Foreskin fibroblast (primary cell): ENCODE measurements at places on chromosomes 7 and 10.
A peak's percentile ranks its signal among the peaks of the same experiment; 100 is the strongest.

DNA sequence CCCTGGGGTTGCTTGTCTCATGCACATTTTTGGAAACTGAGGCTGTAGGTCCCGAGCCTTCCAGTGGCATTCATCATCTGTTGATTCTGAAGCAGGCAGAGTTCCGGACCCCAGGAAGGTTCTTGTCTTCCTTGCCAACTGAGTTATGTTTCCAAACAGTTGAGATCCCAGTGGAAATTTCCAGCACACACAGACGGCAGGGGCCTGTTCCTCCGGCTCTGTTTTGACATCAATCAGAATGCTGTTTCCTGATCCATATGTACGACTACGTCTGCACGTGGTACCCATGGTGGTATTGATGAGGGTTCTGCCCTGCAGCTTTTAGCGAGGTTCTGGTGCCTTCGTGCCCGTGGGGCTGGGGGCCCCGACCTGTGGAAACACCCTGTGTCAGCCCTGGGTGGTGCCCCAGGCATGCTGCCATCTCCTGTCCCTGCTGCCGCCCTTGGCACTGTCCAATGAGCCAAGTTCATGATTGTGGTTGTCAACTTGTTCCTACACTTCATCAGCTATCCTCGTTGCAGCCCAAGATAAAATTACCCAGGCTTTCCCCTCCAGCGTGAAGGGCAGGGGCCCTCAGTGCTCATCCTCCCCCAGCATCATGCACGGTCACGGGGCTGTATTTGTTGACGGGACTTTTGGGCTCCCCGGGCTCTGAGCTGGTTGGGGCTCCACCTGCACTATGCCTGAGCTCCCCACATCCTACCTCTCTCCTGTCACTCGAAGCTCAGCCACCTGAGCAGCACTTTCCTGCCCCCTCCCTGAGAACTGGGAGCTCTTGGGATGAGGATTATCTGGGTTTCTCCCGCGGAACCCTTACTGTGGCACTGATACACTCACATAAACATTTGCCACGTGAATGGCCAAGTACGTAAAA lies 7.8 kb upstream of the DPYSL4 start:
- no peak for DNase-seq

DNA sequence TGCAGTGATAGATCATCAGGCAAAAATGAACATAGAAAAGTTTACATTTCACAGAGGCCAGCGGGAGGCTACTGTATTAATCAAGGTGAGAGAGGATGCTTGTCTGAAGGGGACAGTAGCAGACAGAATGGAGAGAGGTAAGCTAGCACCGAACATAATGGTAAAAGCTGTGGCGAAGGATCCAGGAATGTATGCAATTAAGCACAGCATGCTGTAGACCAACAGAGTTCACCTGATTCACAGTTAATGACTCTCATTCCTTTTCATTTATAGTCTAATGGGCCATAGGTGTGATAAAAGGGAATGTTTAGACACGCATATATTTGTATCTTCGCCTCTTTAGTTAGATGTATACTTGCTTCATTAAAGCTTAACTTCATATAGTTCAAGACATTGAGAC lies 150.9 kb upstream of the MBL2 start:
- DNase-seq = no peak

DNA sequence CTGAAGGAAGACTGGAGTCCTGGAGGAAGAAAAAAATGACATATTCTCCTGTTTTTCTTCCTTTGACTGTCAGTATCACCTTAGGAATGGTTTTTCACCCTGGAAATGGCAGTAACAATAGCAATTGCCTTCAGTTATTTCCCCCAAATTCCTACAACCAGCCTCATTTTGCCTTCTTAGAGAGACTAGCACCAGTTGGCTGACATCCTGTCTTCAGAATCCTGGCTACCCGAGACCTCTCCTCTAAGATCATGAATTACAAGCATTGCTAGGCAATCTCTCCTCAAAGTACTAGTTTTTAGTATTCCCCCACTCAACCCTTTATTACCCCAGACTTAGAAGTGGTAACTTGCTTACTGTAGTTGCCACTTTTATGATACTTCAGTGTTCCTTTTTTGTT lies 53.4 kb downstream of the TAS2R16 start:
- no peak for DNase-seq

GRCh38 chr7:101436857-101437576 lies 74.3 kb downstream of the COL26A1 start:
- DNase-seq = no peak

DNA sequence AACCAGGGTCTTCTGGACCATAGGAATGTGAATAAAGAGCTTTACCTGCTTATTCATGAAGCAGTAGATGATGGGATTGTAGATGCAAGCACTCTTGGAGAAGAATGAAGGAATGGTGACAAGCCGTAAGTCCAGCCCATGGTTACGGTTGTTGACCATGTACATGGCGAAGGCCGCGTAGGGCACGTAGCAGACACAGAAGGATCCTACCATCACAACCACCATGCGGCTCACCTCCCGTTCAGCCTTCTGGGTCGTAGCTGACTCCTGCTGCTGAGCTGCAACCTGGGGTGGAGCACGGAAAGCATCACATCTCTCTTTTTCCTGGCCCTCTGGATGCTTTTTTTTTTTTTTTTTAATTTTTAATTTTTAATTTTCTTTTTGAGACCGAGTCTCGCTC lies 2.0 kb downstream of the OPN1SW start:
- no peak for DNase-seq

DNA sequence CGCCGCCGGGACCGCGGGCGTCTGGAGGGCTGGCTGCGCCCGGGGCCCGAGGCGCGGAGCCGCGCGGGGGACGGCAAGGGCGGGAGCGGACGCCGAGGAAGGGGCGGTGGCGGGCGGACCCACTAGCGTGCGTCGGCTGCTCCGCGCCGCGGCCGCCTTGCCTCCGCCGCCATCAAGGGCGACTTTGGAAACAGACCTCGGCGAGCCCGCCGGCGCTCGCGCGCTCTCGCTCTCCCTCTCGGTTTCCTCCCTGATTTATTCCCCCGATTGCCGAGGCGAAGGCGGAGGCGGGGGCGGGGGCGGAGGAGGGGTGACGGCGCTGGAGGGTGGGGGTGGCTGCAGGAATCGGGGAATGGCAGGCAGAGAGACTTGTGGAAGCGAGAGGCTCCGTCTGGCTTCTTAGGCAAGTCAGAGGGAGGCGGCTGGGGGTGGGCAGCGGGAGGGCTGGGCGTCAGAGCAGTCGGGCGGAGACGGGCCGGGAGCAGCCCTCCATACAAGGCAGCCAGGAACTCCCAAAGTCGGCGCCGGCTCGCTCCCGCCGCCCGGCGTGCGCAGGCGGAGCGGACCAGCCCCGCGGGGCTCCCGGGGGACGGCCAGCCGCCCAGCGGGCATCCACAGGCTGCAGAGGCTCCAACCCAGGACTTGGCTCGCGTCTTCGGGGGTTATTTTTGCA lies at the start of gene CACNA2D1:
Gene CACNA2D1 (minus strand): TSS at position 231 of the 673 bp plus-strand sequence.
- peak; percentile 94 for DNase-seq

DNA sequence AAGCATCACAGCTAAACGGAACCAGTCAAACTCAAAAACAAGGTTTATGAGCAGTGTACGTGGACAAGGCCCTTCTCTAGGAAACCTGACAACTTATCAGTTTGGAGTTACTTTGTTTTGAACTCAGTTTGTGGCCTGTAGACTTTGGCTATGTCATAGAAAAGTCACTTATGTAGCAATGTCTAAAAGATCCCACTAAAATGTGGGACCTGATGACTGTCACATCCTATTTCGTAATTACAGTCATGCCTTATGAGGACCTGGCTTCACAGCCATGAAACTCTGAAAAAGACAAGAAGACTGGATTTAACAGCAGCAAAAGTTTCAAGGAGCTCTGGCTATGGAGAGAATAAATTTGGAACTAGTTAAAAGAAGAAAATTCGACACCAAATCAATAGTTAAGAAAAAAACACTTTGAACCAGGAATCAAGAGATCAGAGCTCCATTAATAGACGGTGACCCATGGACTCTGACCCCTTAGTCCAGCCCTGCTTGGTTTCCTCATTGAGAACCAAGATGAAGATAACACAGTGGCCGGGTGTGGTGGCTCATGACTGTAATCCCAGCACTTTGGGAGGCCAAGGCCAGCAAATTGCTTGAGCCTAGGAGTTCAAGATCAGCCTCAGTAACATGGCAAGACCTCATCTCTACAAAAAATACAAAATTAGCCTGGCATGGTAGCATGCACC lies 204.3 kb downstream of the SFMBT2 start:
- DNase-seq = no peak

DNA sequence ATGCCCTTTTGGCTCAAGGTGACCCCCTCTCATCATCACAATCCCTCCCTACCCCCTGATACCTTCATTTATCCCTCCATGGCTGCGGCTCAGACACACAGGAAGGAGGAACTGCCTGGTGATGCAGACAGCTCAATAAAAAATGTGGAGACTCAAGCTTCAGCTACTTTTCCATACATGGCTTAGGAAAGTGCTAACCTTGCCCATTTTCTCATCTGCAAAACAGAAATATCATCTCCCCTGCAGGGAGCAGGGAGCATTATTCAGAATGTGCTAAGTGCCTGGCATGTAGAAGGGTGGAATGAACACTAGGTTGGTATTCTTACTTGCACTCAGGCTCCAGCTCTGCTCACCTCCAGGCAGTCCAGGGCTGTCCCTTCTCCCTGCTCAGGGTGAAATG lies 23.8 kb downstream of the CXCL12 start:
- no peak for DNase-seq

DNA sequence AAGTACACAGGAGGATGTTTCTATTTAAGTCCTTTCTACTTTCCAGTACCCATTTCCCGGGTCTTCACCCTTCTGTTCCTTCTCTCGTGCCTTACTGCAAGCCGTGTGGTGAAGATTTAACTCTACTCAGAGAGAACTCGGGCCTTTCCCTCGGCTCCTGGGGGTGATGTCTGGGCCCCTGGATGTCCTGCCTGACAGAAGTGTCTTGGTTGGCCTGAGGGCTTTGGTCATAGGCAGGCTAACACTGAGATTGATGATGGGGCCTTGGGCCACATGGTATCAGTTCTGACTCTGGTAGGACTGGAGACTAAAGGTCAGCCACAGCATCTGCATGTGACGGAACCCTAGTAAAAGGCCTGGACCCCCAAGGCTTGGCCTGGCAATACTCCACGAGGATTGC lies 80.4 kb downstream of the CHST15 start:
- DNase-seq = no peak

- no peak for DNase-seq
Measured at GRCh38 chr7:2201128-2201527, 31.6 kb downstream of the MAD1L1 start.

GRCh38 chr10:33321516-33321915 lies 13.0 kb downstream of the NRP1 start:
- no peak for DNase-seq

- no peak for DNase-seq
Measured at GRCh38 chr10:17340144-17340829, 112.2 kb downstream of the VIM start.

GRCh38 chr7:27606270-27607209 lies 56.1 kb downstream of the HIBADH start:
- DNase-seq = peak; percentile 61

- DNase-seq = no peak
Measured at GRCh38 chr10:128973221-128973620, 493.8 kb upstream of the MGMT start.

- DNase-seq = no peak
Measured at GRCh38 chr10:56874950-56875349, 513.9 kb upstream of the ZWINT start.

DNA sequence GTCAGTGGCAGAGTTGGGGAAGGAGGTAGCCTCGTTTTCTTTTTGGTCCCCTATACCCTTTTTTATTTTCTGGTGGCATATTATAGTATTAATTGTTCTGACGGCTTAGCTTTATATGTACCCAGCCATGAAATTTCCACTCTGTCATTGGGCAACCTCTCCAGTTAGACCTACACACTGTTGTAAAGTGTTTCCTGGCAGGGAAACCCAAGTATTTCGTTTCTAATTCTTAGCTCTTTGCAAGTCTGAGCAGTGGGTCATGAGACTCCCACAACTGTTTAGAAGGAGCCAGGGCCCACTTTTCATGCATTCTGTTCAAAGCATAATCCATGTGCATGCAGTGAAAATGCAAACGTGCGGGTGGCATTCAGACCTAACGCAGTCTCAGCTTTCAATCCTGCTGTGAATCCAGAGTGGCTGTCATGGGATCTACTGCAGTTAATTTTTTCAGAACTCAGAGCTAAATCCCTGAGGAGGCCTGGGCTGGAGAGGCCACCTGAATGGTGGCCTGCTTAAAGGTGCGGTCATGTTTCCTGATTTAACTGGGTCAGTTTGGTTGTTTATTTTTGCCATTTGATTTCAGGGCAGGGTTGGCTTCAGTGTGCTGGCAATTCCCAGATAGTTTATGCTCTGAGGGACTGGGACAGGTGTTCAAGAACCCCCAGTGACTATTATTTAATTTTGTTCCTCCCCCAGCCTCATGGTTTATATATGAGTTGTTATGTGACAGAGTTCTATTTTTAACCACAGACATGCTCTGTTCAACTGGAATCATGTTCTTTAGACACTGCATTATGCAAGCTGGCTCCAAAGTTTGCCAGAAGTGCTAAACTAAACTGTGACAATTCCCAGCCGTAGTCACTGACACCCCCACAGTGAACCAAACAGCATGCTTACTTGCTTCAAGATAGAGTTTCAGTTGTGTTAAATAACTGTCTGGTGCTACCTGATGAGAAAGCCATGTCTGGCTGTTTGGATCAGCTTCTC lies 27.4 kb upstream of the SYPL1 start:
- peak; percentile 36 for DNase-seq
